ENCODE measurements at places on chromosomes 3 and 15.

DNA sequence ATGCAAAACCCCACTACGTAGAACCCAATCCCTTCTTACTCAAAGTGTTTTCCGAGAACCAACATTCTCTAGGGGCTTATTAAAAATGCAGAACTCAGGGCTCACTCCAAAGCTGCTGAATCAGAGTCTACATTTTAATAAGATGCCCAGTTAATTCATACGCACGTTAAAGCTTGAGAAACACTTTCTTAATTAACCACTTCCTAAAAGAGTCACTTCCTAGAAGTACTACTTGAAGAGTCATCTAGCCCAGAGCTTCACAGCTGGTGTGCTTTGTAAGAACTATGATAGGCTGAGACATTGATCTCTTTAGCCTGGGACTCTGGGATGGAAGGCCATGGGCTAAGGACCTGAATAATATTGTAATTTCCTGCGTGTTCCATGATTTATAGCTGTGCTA lies 9.0 kb downstream of the COL6A5 start:
- no peak for DNase-seq

GRCh38 chr15:74203914-74204431 lies 1.4 kb upstream of the STRA6 start:
- no peak for DNase-seq

DNA sequence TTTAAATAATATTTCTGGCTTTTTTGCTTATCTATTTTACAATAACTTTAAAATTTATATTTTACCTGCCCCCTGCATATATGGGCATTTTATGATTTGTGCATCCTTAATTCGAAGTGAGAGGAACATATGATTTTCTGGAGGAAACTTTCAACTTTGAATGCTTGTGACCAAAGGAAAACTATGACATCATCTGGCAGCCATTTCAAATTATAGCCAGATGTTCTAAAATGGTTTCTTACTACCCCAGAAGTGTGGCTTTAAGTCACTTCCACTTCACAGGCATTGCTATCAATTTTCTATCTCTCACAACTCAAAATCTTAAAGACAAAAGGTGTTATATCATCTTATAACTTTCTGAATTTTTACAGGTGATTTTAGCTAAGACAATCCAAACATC lies 508.8 kb downstream of the RBMS3 start:
- no peak for DNase-seq

DNA sequence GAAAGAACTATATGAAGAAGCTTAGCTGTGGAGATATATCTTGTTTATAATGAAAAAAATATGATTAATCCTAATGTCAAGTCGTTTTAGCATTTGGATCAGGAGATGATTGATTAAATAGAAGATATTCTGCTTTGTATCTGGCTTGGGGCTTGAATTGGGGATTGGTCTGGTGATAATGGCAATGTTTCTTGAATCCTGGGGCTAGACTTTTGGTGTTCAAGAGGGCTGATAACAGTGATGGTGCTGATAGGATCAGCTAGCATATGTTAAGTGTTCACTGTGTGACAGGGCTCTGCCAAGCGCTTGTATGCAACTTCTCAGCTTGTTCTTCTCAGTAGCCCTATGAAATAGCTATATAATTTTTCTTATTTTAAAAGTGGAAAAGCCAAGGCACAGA lies 20.2 kb downstream of the CNOT10 start:
- DNase-seq: no peak

- no peak for DNase-seq
Observed at GRCh38 chr3:161215185-161215584, 5.9 kb upstream of the NMD3 start.

GRCh38 chr3:31903686-31904431 lies 77.2 kb downstream of the OSBPL10 start:
- DNase-seq: no peak

DNA sequence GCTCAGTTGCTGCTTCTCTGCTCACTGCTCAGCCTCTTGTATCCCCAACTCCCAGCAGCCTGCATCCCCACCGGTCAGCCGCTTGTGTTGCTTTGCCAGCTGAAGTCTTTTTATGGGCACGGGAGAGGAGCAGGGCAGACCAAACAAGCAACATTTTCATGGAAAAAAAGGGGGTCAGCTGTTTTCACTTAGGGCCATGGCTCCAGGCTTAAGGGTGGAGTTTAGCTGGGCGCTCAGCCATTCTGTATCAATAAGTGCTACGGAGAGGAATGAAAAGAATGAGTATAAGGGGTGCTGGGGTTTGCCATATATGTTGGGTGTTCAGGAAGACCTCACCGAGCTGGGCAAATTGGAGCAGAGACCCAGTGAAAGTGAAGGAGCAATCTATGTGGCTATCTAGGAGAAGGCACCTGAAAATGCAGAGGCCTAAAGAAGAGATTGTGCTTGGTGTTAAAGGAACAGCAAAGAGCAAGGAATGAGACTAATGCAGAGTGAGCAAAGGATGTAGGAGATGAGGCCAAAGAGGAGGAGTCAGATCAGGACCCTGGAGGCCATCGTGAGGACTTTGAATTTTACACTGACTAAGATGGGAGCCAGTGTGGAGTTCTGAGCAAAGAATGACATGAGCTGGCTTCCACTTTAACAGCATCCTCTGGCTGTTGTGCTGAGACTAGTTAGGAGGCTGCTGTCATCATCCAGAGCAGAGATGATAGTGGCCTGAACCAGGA lies 16.6 kb upstream of the IREB2 start:
- no peak for DNase-seq

GRCh38 chr15:89088605-89089315 lies 504 bp downstream of the ABHD2 start:
- DNase-seq: no peak

GRCh38 chr3:26245236-26245635 lies 377.3 kb upstream of the LRRC3B start:
- no peak for DNase-seq

DNA sequence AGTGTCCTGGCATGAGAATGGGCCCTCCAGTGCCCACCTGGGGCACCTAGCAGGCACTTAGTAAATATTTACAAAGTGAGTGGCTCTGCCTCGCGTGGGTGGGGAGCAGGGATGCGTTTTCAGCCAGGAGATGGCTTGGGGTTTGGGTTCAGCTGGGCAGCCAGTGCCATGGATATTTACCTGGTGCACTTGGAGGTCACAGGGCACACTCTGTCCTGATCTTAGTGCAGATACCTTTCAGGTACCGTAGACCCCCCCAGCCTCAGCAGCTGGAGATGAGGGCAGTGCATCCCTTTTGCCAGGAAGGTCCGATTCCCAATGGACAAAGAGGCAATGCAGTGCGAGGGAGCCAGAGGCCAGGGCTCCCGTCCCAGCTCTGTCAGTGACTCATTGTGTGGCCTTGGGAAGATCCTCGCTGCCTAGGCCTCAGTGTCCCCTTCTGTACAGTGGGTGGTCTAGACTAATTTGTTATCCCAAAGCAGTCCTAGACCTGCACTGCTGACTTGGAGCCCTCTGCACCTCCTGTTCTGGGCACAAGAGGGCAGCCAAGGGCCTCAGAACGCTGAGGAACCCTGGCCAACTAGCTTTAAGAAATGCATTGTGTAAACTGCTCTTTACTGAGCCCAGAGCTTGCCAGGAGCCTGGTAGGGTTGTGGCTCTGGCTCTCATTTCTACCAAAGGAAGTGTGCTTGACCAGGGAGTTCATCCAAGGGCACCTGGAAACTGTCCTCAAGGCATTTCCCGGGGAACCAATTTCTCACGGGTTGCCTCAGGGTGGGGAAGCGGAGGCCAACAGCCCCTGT lies 16.0 kb downstream of the HDAC11 start:
- peak; percentile 19 for DNase-seq

GRCh38 chr15:79629687-79630086 lies 197.6 kb downstream of the MINAR1 start:
- DNase-seq: no peak

- DNase-seq: peak; percentile 24
Observed at GRCh38 chr15:84715441-84716035, 401 bp downstream of the SEC11A start.

DNA sequence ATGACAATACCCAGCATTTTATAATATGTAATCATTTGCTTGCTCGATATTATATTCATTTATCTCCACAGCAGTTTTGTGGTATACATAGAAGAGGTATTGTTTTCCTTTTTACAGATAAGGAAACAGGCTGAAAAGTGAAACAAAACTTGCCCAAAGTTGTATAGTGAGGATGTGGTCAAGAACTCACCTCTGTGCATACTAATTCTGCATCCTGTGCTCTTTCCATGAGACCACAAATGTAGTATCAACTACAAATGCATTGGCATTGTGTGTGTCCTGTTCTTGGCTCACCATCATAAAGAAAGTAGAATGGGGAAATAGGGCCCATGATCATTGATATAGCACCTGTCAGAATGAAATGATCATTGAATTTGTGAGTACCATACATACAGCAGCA lies 167.3 kb downstream of the NECTIN3 start:
- DNase-seq: no peak

- no peak for DNase-seq
Observed at GRCh38 chr3:112048911-112049310, 14.4 kb downstream of the TMPRSS7 start.

GRCh38 chr3:187403768-187404288 lies 35.6 kb downstream of the RTP4 start:
- no peak for DNase-seq

DNA sequence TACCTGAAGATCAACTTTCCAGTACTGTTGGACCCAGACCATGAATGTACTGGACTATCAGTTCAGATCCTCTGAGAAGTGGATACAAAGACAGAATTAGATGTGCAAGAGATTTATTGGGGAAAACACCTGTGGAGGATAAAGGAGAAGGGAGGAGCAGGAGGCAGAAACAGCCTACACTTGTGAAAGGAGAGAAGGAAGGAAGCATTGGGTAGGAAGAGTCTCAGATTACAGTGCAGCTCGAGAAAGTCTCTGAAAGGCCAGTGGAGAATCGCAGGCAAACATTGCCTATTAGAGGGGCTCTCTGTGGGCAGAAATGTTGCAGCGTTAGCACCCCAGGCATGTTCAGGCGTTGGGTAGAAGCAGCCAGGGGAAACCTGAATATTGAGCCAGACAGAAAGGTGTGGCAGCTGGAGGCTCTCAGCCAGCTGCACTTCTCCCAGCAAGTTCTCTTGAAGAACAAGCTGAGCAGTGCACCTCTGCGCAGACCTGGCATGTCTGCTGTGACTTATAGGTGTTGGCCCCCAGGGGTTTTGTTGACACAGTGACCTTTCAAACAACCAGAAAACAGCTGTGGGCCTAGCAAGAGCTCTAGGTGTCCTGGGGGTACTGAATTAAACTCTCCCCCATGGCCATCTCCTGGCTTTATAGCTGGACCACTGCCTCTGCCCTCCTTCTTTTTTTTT lies 7.0 kb downstream of the CHST14 start:
- no peak for DNase-seq

DNA sequence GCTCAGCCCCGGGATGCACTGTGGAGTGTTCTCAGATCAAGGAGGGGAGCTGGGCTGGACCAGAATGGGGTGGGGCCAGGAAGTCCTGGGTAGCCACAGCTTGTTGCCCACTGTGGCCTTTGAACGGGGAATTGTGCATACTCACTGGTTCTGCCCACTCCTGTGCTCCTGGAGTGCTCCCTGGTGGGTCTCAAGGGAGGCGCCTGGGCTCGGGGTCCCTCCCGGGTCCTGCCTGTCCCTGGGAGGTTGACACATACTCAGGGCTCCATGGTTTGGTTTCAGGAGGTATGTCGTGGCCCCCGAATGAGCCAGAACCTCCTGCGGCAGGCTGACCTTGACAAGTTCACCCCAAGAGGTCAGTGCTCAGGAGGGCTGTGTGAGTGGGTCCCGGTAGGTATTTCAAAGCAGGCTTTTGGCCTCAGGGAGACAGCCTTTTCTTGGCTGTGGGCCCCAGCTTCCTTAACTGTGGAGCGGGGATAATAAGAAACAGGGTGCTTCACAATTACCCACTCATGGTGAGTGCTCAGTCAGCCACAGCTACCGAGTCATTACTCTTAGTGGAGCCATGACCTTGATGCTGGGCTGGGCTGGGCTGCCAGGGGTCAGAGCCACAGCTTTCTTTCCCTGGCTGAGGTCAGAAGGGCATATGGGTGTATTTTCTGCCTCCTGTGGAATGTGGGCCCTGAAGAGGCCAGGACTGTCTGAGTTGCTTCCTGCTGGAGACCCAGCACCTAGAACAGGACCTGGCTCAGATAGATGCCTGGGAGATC lies 7.6 kb downstream of the DNAH1 start:
- DNase-seq: no peak

- no peak for DNase-seq
Observed at GRCh38 chr3:26449996-26450395, 172.6 kb upstream of the LRRC3B start.

- no peak for DNase-seq
Observed at GRCh38 chr3:30933478-30934207, 39.2 kb upstream of the GADL1 start.

Data from stimulated activated CD4-positive, alpha-beta T cell treated with anti-CD3 and anti-CD28 coated beads, Interleukin-12 subunit alpha, Interleukin-12 subunit beta, amount 100 ng/mL, for 24 hours (primary cell).